ENCODE measurements at places on chromosomes 4 and X. TPM values are rescaled to one million over a fixed set of nuclear protein-coding genes. Genes with fewer than 3 reads are reported as not detected.

DNA sequence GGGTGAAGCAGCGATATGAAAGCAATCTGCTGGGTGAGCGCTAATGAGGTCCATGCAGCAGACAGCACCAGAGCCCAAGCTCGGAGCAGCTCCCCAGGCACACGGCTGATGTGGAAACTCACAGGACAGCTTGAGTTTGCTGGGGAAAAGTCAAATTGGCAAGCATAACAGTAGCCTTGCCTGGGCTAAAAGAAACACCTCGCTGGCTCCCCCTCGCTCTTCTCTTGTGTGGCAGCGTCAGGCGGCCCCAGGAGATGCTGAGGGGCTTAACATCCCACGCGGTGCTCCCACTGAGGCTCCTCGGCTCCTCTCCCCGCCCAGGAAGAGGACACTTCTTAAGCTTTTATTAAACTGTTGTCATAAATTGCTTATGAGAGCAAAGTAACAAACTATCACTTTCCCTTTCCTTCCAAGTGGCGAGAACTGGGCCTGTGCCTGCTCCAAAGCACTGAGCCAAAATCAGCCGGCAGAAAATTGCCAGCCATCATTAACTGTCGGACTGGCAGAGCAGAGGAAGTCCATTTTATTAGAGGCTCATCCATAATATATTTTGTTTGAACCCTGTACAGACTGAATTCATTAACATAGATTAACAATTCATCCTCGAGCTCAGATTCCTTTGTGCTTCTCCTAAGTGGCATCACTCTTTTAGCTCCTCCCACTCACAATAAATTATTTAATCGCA is 111.4 kb downstream of the TSPAN5 start:
- H3K27me3 ChIP-seq, result no peaks in the 10 kb centered on the region
- no peaks in the 10 kb centered on the region for H3K36me3 ChIP-seq
- peak; percentile 63 for DNase-seq
- no peaks in the 10 kb centered on the region for H3K4me1 ChIP-seq

- no peaks in the 10 kb centered on the region for H3K36me3 ChIP-seq
- no peak overlapping the region for H3K27ac ChIP-seq
- DNase-seq, result no peak
- no peak overlapping the region for H3K4me3 ChIP-seq
Observed at GRCh38 chr4:74033739-74034138, 4.8 kb downstream of the CXCL3 start.

DNA sequence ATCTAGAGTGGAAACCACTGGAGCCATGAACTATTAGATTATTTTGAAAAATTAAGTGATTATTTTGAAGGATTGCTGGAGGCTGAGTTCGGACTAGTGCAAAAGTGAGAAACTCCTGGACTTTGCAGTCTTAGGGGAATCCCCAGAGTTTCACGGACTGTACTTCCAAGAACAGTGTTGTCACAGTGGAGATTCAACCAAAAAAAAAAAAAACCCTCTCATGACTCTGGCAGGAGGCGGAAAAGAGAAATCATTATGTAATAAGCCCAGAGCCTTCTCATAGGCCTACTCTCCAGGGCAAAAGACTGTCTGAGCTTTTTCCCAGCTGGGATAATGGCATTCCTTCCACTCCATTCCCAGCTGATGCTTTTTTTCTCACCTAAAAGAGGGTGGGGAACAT is 16.8 kb upstream of the C4orf51 start:
- H3K36me3 ChIP-seq, result no peaks in the 10 kb centered on the region
- H3K27me3 ChIP-seq, result no peaks in the 10 kb centered on the region
- DNase-seq, result no peak
- no peaks in the 10 kb centered on the region for H3K4me1 ChIP-seq
- no peak overlapping the region for H3K4me3 ChIP-seq
- no peak overlapping the region for H3K27ac ChIP-seq

The HPGDS gene
- total RNA-seq, result 3.2 TPM

The PRR32 gene
- not detected for total RNA-seq

DNA sequence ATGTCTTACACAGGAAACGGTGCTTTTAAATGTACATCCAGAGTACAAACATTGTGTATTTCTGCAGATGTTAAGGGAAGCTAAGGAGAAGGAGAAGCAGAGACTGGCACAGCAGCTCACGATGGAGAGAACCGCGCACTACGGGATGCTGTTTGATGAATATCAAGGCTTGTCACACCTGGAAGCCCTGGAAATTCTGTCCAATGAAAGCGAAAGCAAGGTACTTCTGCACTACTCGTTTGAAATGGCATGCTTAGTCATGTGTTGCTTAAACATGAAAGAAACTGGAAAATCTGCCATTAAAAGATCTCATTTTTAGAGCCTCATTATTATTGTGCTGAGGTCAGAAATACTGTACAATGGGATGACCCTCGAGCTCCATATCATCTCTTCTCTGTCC is 47.2 kb downstream of the FAM114A1 start:
- no peak overlapping the region for H3K27ac ChIP-seq
- H3K36me3 ChIP-seq, result no peaks in the 10 kb centered on the region
- DNase-seq, result no peak
- no peaks in the 10 kb centered on the region for H3K27me3 ChIP-seq

The TSPAN6 gene
- total RNA-seq, result 22.3 TPM

The TMEM156 gene
- 0.37 TPM for total RNA-seq

The HUWE1 gene
- total RNA-seq, result 114 TPM

The NPY1R gene
- total RNA-seq, result 6.9 TPM

- H3K36me3 ChIP-seq, result no peaks in the 10 kb centered on the region
- no peaks in the 10 kb centered on the region for H3K4me1 ChIP-seq
- H3K27ac ChIP-seq, result no peak overlapping the region
- DNase-seq, result no peak
Observed at GRCh38 chr4:183295711-183296110, 24.4 kb downstream of the CLDN22 start.

- DNase-seq, result no peak
- no peak overlapping the region for H3K4me3 ChIP-seq
- H3K27me3 ChIP-seq, result no peaks in the 10 kb centered on the region
- no peaks in the 10 kb centered on the region for H3K4me1 ChIP-seq
- H3K36me3 ChIP-seq, result no peaks in the 10 kb centered on the region
Observed at GRCh38 chrX:109384699-109385098, 97.2 kb downstream of the GUCY2F start.

- H3K27me3 ChIP-seq, result no peaks in the 10 kb centered on the region
- H3K36me3 ChIP-seq, result no peaks in the 10 kb centered on the region
- no peak overlapping the region for H3K4me3 ChIP-seq
Observed at GRCh38 chrX:103697687-103698086, 11.2 kb upstream of the MORF4L2 start.

The KIAA1210 gene
- not detected for total RNA-seq

DNA sequence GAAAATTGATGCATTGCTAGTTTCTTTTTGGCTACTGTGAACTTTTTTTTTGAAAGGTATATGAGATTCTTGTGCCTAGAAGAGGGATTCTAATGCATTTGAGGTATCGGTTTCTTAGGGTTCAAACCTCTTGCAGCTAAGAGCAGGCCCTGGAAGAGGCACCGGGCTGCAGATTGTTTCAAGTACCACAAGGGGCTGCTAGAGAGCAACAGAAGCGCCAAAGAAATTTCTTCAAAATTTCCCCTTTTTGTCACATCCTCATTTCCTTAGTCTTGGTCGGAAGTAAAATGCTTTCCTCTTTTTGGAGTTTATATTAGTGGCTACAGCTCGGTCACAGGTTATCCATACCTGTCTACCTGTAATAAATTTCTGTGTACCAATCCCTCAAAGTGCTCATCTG is 89.8 kb downstream of the PDGFRA start:
- H3K4me3 ChIP-seq, result no peak overlapping the region
- H3K36me3 ChIP-seq, result no peaks in the 10 kb centered on the region

- H3K4me1 ChIP-seq, result no peaks in the 10 kb centered on the region
- DNase-seq, result no peak
- H3K27me3 ChIP-seq, result no peaks in the 10 kb centered on the region
- H3K27ac ChIP-seq, result no peak overlapping the region
- no peaks in the 10 kb centered on the region for H3K36me3 ChIP-seq
Observed at GRCh38 chr4:62912531-62912930, 1496.7 kb downstream of the TECRL start.

The PAGE5 gene
- total RNA-seq, result not detected

DNA sequence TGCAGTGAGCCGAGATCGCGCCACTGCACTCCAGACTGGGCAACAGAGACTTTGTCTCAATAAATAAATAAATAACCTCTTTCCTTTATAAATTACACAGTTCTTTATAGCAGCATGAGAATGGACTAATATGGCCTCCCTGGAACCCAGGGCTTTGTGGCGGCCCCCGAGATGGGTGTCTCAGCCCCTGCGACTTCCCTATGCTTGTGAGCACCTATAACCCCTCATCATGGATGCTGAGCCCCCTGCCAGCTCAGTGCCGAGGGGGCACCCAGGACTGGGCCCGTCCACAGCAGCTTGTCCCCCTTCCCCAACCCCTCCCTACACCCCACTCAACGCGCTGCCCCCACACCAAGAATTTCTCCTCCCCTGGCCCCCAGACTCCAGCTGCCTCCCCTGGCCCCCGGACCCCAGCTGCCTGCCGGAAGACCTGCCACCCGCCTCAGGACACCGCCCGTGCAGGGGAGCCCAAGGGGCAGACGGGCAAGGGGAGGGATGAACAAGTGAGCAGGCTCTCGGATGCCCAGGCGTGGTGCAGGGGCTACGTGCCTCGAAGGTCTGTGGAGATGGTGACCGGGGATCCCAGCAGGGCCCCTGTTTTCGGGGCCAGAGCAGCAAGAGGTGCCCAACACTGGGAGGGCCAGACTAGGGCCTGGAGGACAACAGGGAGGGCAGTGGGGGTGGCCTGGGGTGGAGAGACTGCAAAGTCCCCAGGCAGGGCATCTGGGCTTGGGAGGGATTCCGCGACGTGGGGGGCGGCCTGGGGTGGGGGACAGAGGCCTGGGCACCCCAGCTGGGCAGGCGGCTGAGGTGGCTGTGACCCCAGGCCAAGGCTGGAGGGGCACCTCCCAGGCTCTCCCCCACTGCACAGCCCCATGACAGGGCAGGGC is 74.0 kb downstream of the FAM53A start:
- no peak overlapping the region for H3K4me3 ChIP-seq
- H3K27me3 ChIP-seq, result no peaks in the 10 kb centered on the region
- no peak for DNase-seq
- no peaks in the 10 kb centered on the region for H3K4me1 ChIP-seq
- H3K27ac ChIP-seq, result no peak overlapping the region

- H3K27me3 ChIP-seq, result no peaks in the 10 kb centered on the region
- H3K36me3 ChIP-seq, result no peaks in the 10 kb centered on the region
- H3K27ac ChIP-seq, result no peak overlapping the region
- DNase-seq, result no peak
- no peaks in the 10 kb centered on the region for H3K4me1 ChIP-seq
Observed at GRCh38 chrX:34612036-34612435, 45.0 kb downstream of the TMEM47 start.

- no peaks in the 10 kb centered on the region for H3K36me3 ChIP-seq
- no peak for DNase-seq
- H3K4me3 ChIP-seq, result no peak overlapping the region
- no peaks in the 10 kb centered on the region for H3K4me1 ChIP-seq
- H3K27ac ChIP-seq, result no peak overlapping the region
Observed at GRCh38 chr4:152620915-152621314, 58.9 kb downstream of the TMEM154 start.

- H3K36me3 ChIP-seq, result no peaks in the 10 kb centered on the region
- H3K4me3 ChIP-seq, result no peak overlapping the region
- DNase-seq, result no peak
- no peak overlapping the region for H3K27ac ChIP-seq
Observed at GRCh38 chrX:153557618-153558355, 40.3 kb downstream of the ATP2B3 start.

GRCh38 chr4:14868426-14869395 is 133.6 kb upstream of the CPEB2 start:
- H3K27me3 ChIP-seq, result no peaks in the 10 kb centered on the region
- no peak overlapping the region for H3K4me3 ChIP-seq
- DNase-seq, result no peak
- no peak overlapping the region for H3K27ac ChIP-seq
- no peaks in the 10 kb centered on the region for H3K4me1 ChIP-seq

- no peak overlapping the region for H3K27ac ChIP-seq
- no peaks in the 10 kb centered on the region for H3K36me3 ChIP-seq
- no peaks in the 10 kb centered on the region for H3K27me3 ChIP-seq
- no peak overlapping the region for H3K4me3 ChIP-seq
- H3K4me1 ChIP-seq, result no peaks in the 10 kb centered on the region
Observed at GRCh38 chrX:39935411-39936064, 162.2 kb downstream of the BCOR start.

The IL3RA gene
- 1.2 TPM for total RNA-seq

- no peaks in the 10 kb centered on the region for H3K36me3 ChIP-seq
- no peaks in the 10 kb centered on the region for H3K27me3 ChIP-seq
- peaks cover 5% of the 10 kb centered on the region for H3K4me1 ChIP-seq
- no peak for DNase-seq
Observed at GRCh38 chr4:70706516-70706915, 15.2 kb upstream of the RUFY3 start.

DNA sequence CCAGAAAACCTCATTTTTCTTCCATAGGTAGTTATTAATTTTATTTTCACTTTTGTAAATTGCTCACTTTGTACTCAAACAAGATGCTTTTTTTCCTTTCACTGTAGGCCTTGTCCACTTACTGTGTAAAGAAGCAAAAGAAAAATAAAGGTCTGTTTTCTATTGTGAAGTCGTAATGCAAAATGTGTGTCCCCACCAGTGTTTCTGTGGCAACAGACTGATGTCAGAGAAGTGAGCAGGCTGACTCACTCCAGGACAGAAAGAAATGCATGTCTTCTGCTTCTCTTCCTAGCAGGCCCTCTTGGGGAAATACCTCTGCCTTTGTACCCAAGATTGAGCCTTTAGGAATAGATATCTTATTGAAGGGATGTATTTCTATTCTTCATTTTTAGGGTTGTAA is 30.3 kb downstream of the INPP4B start:
- no peak overlapping the region for H3K27ac ChIP-seq
- no peak overlapping the region for H3K4me3 ChIP-seq
- H3K27me3 ChIP-seq, result no peaks in the 10 kb centered on the region
- H3K36me3 ChIP-seq, result no peaks in the 10 kb centered on the region
- DNase-seq, result no peak

The FIP1L1 gene
- 64.0 TPM for total RNA-seq

The TAF1 gene
- 92.5 TPM for total RNA-seq

- no peaks in the 10 kb centered on the region for H3K27me3 ChIP-seq
- DNase-seq, result no peak
- H3K27ac ChIP-seq, result no peak overlapping the region
- no peak overlapping the region for H3K4me3 ChIP-seq
- H3K36me3 ChIP-seq, result no peaks in the 10 kb centered on the region
Observed at GRCh38 chrX:30951003-30951402, 61.9 kb upstream of the TAB3 start.

GRCh38 chr4:110778521-110778920 is 155.6 kb upstream of the PITX2 start:
- no peaks in the 10 kb centered on the region for H3K36me3 ChIP-seq
- no peak overlapping the region for H3K4me3 ChIP-seq
- no peak for DNase-seq
- H3K4me1 ChIP-seq, result no peaks in the 10 kb centered on the region

The CXorf65 gene
- not detected for total RNA-seq

DNA sequence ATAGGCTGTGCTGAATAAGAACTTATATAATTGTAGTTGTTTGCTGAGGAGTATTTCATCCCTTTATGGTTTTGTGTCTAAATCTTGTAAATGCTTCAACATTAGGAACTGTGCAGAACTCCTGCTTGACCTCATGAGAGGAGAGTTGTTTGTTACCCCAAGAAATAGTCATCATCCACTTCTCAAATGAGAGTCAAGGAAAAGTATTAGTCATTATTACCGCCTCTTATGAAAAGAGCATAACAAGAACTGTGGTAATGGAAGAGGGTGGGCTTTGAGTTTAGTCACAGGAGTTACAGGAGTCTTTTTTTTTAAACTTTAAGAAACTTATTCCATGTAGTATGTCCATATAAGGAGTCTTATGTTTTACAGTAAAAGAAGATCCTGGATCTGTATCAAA is 132.9 kb downstream of the RAP1GDS1 start:
- no peak overlapping the region for H3K4me3 ChIP-seq
- DNase-seq, result no peak
- H3K36me3 ChIP-seq, result no peaks in the 10 kb centered on the region
- no peak overlapping the region for H3K27ac ChIP-seq
- no peaks in the 10 kb centered on the region for H3K4me1 ChIP-seq

The ASB12 gene
- not detected for total RNA-seq

The PAGE4 gene
- not detected for total RNA-seq

All from uterus (tissue), 4 donors.